Stimulated activated CD4-positive, alpha-beta T cell treated with anti-CD3 and anti-CD28 coated beads, Interleukin-4, amount 100 ng/mL, for 4 hours (primary cell): ENCODE measurements at places on chromosomes 16 and 17.

DNA sequence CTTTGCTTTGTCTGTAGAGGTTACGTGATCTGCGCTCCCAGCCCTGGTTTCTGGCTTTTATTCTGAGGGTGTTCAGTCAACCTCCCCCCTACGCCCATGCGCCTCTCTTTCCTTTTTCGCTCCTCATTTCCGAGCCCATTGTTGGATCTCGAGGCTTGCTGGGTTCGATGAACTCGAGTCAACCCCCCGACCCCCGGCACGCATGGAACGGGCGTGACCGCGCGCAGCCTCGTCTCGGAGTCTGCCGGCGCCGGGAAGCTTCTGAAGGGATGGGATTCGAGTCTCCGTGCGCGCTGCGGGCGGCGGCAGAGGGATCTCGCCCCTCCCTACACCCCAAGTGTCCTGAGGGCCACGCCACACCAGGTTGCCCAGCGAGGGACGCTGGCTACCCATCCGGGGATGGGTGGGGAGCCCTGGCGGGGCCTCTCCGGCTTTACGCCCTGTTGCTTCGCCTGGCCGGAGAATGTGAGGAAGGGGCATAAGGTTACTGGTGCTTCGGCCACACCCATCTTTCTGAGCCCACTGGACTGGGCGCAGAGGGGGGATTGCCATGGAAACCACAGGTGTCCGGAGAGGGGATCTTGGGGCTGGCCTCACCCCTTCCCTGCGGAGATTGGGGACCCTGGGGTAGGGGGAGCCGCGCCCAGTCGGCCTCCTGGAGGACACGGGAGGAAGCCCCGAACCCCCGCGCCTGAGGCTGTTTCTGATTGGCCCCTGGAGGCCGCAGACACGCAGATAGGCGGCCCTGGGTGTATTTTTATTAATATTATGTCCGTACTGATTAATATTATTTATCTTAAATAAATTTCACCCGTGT, 1.8 kb downstream of the MAPT start:
- DNase-seq: no peak

GRCh38 chr16:87028481-87029320, 288.5 kb downstream of the C16orf95 start:
- no peak for DNase-seq

- no peak for DNase-seq
Observed at GRCh38 chr16:1640261-1640941, 28.2 kb downstream of the CRAMP1 start.

DNA sequence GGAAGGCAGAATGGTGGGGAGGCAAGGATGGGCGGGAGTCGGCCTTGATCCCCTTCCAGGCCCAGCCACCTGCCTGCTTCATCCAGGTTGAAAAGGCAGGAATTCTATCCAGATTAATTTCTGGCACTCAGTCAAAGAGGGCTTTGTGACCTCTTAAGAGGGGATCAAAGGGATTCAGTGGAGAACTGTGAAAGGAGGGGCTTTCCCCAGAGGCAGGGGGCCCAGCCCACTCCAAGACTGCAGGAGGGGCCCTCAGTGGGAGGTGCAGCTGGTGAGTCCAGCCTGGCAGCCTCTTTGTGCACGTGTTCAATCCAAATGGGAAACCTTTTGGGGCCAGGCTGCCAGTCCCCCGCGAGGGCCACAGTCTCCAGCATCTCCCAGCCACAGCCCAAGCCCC, 148.5 kb upstream of the PLCG2 start:
- no peak for DNase-seq

DNA sequence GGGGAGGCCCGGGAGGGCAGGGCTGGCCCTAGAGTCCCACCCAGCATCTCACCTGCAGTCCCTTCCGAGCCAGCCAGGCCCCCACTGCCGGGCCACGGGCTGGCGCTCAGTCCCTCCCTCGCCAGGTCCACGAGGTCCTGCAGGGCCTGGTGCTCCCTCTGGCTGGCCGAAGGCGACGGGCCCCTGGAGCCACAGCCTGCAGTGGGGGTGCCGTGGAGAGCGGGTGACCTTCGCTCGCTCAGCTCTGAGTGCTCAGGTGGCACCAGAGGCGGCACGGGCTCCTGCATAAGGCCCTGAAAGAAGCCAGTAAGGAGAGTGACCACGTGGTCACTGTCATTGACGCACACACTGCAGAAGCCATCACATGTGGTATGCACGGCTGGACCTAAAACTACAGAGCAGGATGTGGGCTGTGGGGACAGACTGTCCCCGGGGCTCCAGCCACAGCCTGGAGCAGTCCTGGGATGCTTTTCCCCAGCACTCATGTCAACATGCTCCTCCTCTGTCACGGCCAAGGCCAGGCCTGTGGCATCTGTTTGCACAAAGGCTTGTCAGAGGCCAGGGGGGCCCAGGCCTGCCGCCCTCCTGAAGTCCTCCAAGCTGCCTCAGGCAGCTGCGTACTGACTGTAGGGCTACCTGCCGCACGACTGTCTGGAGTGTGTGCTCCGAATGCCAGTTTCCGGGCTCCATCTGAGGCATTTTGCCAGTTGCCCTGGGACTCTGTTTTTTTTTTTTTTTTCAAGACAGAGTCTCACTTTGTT, 15.1 kb downstream of the SLX4 start:
- no peak for DNase-seq

DNA sequence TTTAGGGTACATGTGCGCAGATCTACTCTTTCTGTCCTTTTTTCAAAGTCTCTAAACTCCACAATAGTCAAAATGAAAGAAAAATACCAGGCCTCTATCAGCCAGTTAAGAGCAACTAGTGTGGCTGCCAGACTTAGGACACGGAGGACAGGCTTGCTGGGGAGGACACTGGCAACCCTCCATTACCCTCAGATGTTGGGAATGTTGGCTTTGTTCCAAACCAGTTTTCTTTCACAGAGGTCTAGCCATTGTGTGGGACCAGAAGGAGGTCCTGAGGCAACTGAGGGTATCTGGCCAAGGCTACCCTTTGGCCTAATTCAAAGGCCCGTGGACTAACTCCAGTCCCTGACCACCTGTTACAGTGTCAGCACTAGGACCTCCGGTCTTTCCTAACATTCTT, 51.2 kb upstream of the MED9 start:
- DNase-seq: no peak

DNA sequence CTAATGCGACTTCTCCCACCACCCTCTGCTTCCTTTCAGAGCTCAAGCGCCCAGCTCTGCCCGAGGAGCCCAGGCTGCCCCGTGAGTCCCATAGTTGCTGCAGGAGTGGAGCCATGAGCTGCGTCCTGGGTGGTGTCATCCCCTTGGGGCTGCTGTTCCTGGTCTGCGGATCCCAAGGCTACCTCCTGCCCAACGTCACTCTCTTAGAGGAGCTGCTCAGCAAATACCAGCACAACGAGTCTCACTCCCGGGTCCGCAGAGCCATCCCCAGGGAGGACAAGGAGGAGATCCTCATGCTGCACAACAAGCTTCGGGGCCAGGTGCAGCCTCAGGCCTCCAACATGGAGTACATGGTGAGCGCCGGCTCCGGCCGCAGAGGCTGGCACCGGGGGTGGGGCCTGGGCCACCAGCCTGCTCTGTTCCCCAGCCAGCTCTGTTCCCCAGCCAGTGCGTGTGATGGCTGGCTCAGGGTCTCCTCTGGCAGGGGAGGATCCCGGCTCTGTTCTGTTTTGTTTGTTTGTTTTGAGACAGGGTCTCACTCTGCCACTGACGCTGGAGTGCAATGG, 18.7 kb downstream of the CRISPLD2 start:
- DNase-seq: no peak

DNA sequence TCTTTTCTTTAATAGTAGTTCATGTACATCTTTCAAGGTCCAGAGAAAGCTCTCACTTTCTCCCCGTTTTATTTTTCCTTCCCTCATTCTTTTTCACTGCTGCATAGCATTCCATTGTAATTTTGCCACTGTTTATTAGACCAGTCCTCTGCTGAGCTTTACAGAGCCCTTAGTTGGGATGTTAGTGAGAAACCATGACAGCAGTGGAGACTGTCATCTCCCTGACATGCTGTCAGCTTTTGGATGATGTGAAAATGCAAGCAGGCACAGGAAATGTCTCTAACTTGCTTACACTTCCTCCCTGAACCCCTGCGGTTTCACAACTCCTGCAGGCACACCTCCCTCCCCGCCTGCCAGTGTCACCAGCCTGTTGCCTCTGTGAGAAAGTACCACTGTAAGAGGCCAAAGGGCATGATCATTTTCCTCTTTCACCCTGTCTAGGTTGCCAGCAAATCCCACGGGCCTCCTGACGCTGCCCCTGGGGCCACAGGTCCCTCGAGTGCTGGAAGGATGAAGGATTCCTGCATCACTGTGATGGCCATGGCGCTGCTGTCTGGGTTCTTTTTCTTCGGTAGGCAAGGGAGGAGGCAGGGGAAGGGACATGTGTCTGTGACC, at the start of gene ITGAL:
Gene ITGAL (plus strand): TSS at position 415 of the 615 bp plus-strand sequence. CDS start 96 bp downstream, at position 511.
- DNase-seq: peak; percentile 84

DNA sequence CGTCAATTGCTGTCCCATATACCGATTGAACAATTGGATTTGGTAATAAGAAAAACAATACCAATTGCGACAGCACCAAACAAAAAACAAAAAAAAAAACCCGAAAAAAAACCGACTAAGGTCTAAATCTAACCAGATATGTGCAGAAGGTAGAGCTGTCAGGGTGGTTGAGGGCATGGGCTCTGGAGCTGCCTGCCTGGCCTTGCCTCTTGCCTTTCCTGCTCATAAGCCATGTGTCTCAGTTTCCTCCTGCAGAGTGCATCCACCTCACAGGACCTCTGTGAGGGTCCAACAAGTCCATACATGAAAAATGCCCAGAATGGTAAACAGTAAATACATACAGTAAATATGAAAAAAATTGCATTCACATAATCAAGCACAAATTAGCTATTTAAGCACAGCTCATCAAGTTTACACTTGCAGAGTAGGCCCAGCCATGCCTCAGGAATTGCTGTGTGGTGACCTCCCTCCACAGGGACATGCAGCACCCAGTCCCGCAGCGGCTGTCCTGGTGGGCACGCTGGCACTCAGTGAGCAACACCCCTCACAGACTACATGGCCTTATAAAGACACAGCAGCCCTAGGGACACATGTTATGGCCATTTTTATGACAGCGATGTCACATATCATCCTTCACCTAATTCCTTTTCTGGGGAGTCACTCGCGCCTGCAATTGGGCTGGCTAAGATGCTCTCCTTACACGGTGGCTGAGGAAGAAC, 17.9 kb downstream of the TBC1D28 start:
- DNase-seq: no peak

GRCh38 chr16:89099905-89100304, 6.3 kb downstream of the ACSF3 start:
- DNase-seq: no peak

DNA sequence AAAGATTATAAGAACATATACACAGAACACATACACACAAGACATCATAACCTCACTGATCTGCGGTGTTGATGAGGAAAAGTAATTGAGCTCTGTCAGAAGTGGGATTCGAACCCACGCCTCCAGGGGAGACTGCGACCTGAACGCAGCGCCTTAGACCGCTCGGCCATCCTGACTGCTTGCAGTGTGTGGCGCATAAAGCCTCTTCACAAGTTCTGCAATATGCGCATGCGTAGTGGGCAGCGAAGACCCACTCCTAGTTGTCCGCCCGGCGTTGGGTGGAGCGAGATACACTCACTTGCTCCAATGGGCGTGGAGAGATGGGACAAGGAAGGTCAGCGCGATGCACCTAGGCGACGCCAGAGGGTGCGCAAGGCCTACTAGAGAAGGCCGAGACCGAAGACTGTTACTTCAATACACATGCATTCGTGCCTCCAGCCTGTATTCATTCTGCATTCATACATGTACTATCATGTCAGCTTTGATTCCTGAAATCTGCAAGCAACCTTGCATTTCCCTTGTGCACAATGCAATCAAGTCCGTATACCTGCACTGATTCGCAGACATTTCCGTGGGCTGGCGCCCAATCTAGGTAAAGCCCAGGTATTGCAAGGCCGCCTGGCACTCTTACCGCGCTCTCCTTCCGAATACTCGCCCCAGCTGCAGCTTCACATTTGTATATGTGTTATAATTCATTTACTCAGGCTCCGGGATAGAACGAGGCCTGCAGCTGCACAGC, 16.1 kb upstream of the PLLP start:
- DNase-seq: peak; percentile 98

DNA sequence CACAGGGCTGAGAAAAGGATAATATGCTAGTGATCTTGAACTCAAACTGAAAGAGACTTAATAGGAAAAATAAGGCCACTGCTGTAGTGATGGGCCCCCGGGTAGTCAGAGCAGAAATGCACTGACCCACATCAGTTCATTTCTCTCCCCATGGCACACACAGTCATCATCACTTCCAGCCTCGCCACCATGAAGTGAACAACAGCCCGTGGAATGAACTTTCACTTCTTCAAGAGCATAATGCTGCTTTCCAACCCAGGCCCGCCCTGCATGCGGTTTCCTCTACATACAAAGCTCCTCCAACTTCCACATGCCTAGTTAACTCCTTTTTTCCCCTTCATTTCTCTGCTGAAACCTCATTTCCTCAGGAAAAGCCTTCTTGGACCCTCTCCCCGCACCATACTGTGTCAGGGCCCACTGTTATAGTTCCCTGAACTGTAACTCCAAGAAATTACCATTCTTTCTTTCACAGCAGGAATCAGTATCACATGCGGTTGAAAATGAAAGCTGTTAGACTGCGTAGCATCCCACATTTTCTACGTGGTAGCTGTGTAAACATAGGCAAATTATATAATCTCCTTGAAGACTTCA, 65.8 kb upstream of the SMIM36 start:
- DNase-seq: peak; percentile 6

DNA sequence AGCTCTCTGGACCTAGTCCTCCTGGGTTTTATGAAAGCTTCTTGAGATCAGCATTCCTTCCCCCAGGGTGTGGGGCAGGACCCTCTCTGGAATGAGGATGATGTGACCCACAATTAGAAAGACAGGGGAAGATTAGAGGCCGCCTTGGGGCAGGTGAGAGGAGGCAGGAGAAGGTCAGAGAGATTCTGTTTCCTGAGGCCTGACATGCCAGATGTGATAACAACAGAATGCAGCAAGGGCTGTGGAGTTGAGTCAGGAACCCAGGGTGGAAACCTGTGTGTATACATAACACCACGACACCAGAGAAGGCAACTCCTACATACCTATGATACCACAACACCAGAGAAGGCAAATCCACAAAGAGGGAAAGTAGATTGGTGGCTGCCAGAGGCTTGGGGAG, 5.4 kb upstream of the SLC5A10 start:
- no peak for DNase-seq

DNA sequence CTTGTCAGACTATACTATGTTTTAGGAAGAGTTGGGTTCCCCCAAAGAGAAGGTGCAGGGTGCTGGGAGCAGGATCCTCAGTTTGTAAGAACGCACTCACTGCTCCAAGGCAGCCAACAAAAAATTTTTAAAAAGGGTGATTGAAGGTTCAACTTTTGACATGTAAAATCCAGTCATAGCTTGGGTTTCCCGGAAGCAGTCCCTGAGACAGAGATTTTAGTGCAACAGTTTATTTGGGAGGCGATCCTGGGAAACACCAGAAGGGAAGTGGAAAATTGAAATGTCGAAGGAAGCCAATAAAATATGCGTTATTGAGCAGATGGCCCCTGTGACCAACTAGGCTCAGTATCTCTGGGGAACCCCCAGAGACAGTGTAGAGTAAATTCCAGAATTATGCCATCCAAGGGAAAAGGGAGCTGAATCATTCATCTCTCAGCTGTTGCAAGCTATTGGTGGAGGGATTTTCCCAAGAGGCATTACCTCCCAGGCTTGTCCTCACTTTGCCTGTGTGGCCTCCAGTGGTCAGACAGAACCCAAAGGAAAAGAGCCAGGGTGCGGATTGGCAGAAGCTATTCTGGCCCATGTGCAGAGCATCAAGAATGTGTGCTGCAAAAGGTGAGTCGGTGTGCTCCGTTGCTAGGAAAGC, 72.9 kb downstream of the HS3ST3B1 start:
- DNase-seq: no peak
